B cell (primary cell): ENCODE measurements at places on chromosomes 6 and 20.
A peak's percentile ranks its signal among the peaks of the same experiment; 100 is the strongest.

GRCh38 chr6:19472850-19473249 is 364.3 kb upstream of the ID4 start:
- no peak for DNase-seq

- no peak for DNase-seq
These were observed 194.0 kb downstream of the EYA4 start for GRCh38 chr6:133435065-133435728.

GRCh38 chr6:38432479-38432878 is 207.2 kb downstream of the BTBD9 start:
- DNase-seq, result no peak

GRCh38 chr6:20483887-20484497 is 50.3 kb upstream of the CDKAL1 start:
- no peak for DNase-seq

- DNase-seq, result no peak
These were observed 127.0 kb downstream of the KIF16B start for GRCh38 chr20:16446246-16446645.

- DNase-seq, result no peak
These were observed 234.2 kb upstream of the CITED2 start for GRCh38 chr6:139608466-139609261.

- no peak for DNase-seq
These were observed 1.5 kb downstream of the CCND3 start for GRCh38 chr6:41939848-41940758.

GRCh38 chr6:27765028-27765590 is 147.1 kb downstream of the OR2B2 start:
- no peak for DNase-seq

DNA sequence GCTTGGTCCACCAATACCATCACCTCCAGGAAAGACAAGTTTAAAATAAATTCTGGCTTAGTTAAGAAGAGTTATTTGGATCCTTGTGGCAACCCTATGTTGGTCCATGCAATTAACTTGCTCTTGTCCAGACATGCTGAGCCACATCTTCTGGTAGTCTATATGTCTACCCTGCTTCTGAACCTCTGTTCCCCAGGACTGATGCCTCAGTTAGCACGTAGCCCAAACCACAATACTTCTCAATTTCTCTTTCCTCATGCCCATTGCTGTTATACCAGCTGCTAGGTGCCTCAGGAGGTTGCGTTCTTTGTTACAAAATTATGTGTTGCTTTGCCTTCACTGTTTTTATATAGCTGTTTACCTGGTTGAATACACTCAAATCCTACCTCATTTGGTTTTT is 116.4 kb upstream of the KCNQ5 start:
- no peak for DNase-seq

- DNase-seq, result no peak
These were observed 119.3 kb downstream of the ASCC3 start for GRCh38 chr6:100761841-100762240.

GRCh38 chr6:88910922-88911778 is 52.3 kb downstream of the RNGTT start:
- DNase-seq, result no peak

- DNase-seq, result no peak
These were observed 283.3 kb upstream of the MANEA start for GRCh38 chr6:95294043-95294442.

- DNase-seq, result no peak
These were observed 62.6 kb upstream of the THEMIS start for GRCh38 chr6:127963495-127963894.

- DNase-seq, result peak; percentile 77
These were observed 259.0 kb downstream of the FOXC1 start for GRCh38 chr6:1868561-1869261.

DNA sequence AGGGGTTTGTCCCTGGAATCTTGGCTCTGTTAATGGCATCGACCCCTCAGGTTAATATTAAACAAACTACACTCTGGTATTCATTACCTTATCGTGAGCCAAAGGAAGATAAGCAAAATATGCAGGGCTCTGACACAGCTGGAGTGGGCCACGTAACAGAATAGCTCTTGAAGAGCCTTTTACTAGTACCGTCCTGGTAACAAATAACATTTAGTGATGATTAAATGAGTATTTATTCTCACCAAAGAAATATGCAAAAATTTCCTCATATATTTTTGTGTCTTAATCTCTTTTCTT is 20.1 kb upstream of the UTRN start:
- no peak for DNase-seq

GRCh38 chr6:122722746-122723145 is 56.8 kb upstream of the FABP7 start:
- no peak for DNase-seq

DNA sequence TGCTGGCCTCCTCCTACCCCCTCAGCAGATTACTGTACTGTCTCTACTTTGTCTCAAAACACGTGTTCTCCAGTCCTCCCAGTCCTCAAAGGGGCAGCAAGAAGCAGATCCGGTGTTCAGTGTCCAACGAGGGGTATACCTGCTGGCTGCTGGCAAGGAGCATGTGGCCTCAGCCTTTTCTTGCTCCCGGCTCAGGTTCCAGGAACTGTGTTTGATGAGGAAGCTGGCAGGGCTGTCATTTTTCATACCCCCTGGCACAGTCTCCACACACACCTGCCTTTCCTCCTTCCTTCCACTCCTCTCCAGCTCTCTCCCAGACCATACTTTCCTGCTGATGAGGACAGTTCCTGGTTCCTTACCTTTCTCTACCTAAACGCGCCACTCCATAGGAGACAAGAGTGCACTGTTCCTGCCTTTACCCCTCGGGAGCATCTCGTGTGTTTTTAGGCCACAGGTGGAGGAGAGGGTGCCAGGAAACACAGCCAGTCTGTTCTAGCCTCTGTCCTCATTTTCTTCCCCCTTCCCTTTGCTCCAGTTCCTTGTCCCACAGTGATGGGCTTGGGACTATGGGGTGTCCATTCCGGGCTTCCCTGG is 77.2 kb downstream of the SSR1 start:
- no peak for DNase-seq

DNA sequence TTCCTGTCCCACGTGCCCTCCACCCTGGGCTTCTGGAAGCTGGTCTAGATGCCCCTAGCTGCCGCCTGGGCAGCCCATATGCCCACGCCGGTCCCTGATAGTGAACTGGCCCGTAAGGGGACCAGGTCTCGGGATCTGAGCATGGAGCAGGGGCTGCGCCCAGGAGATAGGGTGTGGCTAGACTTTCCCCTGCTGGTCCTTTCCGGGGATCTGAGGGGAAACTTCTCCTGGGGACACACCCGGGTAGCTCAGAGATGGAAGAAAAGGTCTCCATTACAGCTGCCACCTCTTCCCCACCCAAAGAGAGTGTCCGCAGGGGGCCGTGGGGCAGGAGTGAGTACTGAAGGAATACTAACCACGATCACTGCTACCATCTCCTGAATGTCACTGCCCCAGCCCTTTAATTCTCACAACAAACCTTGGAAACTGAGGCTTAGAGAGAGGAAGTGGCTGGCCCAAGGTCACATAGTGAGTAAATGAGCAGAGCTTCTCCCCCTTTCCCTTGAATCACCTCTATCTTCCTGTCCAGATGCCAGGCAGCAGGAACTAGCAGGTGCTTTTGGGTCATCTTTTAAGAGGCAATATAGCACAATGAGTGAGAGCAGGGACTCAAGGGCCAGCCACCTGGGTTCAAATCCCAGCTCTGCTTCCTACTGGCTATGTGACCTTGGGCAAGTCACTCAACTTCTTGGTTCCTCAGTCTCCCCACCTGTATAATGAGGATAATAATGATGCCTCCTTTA is 11.8 kb upstream of the CCN5 start:
- DNase-seq, result no peak

- no peak for DNase-seq
These were observed 6.2 kb downstream of the NQO2 start for GRCh38 chr6:3005874-3006273.

- DNase-seq, result no peak
These were observed 74.6 kb downstream of the RPP40 start for GRCh38 chr6:4929097-4929718.

- no peak for DNase-seq
These were observed 286.2 kb downstream of the DHX35 start for GRCh38 chr20:39248171-39248861.

DNA sequence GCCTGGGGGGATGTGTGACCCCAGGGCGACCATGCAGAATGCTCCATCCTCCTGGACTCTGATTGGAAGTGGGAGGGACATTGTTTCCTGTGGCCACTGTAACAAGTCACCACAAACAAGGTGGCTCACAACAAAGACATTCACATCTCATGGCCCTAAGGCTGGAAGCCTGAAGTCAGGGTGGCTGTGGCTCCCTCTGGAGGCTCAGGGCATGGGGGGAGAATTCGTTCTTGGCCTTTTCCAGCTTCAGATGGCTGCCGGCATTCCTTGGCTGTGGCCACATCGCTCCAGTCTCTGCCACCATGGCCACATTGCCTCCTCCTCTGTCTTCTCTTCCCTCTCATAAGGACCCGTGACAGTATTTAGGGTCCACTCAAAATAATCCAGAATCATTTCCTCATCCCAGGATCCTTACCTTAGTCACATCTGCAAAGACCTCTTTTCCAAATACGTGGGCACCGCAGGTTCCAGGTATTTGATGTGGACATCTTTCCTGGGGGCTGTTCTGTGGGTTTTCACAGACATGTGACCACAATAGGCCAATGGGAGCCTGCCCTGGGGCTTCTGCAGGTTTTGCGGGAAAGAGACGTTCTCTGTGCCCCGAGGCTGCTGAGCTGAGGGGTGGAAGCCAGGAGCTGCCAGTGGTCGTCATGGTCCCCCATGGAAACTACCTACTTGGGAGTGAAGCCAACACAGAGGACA is 249.3 kb downstream of the PREX1 start:
- DNase-seq, result no peak

DNA sequence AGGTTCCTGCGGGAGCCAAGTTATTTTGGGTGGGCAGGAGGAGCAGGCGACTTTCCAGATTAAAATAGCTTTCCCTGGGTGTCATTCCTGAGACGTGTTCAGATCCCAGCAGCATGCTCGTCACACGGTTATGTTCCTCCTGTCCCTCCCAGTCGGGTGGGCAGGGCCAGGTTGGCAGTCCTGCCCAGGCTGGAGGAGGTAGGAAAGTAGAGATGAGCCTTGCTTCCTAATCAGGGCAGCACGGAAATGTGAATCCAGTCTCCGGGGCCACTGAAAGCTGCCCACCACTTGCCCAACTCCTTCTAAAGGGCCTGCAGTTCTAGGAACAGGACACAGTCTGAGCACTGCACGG is 137.0 kb downstream of the MRPL14 start:
- DNase-seq, result no peak

DNA sequence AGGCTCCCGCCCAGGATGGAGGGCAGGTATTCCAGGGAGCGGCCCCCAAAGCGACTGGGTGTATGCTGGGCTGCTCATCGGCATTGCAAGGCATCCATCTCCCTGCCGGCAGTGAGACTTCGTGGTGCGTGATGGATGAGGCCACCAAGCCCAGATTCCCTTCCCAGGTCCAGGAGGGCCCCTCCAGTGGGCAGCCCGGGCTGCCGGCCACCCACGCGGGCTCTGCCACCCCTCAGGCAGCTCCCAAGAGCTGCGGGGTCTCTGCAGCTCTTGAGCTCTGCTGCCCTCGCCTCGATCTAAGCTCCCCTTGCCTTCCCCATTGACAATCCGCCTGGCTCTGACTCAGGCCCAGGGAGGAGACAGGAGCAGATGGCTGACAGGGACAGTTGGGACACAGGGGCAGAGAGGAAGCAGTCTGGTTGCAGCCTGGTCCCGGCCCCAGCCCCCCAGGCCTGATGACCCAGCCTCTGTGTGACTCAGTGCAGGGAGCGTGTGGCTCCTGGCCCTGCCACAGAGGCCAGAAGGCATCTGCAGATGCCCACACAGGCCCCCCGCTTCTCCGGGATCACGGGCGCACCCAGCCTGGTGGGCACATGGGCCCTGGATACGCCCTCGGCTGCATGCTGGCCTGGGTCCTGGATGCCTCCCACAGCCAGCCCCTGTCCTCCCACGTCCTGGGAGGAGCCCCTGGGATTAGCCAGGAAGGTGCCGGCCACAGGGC is 33.0 kb downstream of the SLCO4A1 start:
- DNase-seq, result no peak

DNA sequence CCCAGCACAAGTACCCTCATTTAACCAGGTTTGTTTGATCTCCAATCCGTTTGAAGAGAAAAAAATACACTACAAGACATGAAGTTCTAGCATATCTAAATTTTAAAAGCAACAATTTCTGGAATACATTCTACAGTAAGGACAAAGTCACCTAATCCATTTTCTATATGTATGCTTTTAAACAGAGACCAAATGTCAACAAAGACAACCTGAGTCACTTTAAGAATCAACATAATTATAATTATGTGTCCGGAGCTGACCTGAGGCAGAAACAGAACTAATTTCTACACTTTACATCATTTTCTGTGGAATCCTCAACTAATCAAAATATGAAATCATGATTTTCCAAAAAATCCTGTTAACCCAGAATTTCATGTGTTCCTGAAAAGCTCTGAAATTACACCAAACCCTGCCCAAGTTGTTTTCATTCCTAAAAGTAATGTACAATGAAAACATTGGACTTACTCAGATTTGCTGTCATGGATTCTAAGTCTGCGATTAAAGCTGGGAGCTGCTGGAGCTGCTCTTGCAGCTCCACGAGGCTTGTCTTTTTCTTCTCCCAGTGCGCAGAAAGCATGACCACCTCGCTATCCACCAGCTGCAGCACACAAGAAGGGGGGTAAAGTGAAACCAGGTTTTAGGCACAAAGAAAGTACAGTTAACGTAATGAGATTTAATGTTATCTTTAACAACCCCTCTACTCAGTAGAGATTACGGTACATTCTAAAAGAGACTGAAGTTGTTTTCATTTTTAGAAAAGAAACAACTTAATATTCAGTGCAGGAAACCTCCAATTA is 35.8 kb downstream of the DTNBP1 start:
- no peak for DNase-seq
